Hindlimb muscle (tissue), 1 donor: ENCODE measurements at places on chromosomes 2 and 18. TPM values are rescaled to one million over a fixed set of nuclear protein-coding genes. Genes with fewer than 3 reads are reported as not detected.
A peak's percentile ranks its signal among the peaks of the same experiment; 100 is the strongest.

- no peak for DNase-seq
Observed at GRCh38 chr18:55841314-55841713, 253.3 kb upstream of the TCF4 start.

DNA sequence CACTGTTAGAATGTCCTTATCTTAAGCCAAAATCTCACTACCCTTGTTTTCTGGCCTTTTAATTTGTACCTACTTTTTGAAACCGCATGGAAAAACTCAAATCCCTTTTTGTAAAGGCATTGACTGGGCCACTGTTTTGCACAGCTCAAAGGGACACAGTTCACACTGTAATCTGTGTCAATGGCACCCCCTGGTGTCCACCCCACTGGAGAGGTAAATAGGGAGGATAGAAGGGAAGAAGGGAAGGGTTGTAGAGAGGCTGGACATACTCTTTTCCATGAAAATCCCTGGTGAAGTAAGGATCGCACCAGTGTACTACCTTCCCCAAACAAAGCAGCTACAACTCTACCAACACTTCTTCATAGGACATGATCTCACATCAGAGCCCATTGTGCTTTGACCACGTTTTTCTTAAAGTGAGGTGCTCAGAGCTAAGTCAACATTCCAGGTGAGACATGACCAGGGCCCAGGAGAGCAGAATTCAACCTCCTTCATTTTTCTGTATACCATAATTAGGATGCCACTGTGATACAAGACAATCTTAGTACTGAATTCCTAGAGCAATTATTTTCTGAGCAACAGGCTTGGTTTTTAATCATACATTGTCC lies 92.4 kb upstream of the RMDN2 start:
- peak; percentile 63 for DNase-seq

- no peak for DNase-seq
Observed at GRCh38 chr2:238424313-238424700, 2.4 kb upstream of the ASB1 start.

GRCh38 chr2:85753525-85754312 lies at the start of gene ATOH8:
Gene ATOH8, plus strand, starts transcription at chr2:85753991. Its CDS starts 199 bp downstream, at chr2:85754190.
- peak; percentile 66 for DNase-seq

The SH3RF3 gene
- 5.0 TPM for polyA plus RNA-seq

The NIF3L1 gene
- polyA plus RNA-seq = 15.3 TPM
